CD4-positive, alpha-beta T cell treated with Interleukin-4 for 1 hour (primary cell): ENCODE measurements at places on chromosomes 1 and 21.
A peak's percentile ranks its signal among the peaks of the same experiment; 100 is the strongest.

DNA sequence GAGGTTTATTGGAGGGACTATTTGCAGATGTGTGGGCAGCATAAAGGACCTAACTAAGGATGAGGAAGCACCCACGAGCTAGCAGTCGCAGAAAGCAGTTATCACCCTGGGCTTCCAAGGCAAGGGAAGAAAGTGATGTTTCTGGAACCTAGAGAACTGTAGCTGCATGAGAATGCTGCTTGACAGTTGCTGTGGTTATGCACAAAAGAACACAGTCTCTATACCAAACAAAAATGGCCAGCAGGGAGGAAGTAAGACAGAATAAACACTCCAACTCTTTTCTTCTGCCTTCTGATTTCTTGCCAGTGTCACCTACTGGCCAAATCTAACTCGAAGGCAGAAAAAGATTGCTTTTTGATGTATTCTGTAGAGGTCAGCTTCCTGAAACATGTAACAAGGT lies 190.2 kb downstream of the RASAL2 start:
- DNase-seq = no peak

DNA sequence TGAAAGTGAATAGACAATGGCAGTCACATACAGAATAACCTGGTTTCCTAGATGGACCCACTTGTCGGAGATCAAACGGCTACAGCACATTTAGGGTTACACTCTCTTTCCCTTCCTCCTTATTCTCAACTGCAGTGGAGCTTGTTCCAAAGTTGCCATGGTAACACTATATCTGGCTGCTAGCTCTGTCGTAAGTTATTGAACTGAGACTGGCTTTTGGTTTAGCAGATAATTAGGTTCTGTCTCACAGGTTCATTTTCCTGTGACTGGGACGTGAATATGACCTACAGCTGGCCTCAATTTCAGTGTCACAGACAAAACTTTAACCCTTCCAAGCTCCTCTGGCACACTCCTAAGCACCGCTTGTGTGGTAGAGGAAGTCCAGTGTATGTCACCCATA lies 875.8 kb downstream of the USP25 start:
- no peak for DNase-seq

- no peak for DNase-seq
Observed at GRCh38 chr1:103900005-103900404, 150.3 kb downstream of the AMY1C start.

GRCh38 chr1:52901384-52901783 lies 20.2 kb downstream of the ECHDC2 start:
- DNase-seq = no peak

- DNase-seq = no peak
Observed at GRCh38 chr1:36400514-36400824, 2.8 kb upstream of the LSM10 start.

DNA sequence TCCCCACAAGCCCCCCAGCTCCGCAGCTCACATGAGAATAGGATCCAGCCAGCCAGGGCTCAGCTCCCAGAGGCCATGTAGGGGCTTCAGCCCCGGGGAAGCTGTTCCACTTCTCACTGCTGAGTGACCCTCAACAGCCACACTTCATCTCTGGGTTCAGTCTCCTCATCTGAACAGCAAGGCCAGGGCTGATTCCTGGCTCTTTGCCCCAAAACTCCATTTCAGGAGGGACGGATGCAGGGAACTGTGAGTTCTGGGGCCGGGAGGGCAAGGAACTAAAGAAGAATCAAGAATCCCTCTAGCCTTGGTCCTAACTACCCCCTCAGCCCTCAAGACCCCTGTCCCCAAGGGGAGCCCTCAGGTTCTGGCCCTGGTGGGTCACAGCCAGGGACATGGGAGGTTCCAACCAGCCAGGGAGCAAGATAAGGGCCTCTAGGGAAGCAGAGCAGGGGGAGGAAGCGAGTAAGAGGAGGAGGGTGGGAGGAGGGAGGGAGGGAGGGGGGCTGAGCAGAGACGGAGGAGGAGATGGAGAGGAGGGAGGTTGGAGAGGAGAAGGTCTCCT lies 13.1 kb downstream of the SDC3 start:
- no peak for DNase-seq

DNA sequence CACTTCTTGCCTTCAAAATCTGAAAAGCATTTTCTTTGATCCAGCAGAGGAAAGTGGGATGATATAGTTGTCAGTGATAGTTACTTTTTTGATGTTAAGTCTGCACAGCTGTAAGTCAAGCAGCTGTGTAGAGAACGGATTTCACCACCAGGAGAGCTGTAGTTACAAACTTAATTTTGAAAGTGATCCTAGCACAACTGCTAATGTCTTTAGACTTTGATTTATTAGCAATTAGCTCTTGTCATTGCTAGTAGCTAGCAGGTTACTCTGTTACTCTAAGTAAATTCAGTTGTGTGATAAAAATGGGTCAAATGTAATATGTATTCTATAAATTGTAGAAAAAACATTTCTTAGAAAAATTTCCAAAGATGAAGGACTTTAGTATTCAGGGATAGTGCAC lies 46.0 kb downstream of the ALG6 start:
- DNase-seq = no peak

DNA sequence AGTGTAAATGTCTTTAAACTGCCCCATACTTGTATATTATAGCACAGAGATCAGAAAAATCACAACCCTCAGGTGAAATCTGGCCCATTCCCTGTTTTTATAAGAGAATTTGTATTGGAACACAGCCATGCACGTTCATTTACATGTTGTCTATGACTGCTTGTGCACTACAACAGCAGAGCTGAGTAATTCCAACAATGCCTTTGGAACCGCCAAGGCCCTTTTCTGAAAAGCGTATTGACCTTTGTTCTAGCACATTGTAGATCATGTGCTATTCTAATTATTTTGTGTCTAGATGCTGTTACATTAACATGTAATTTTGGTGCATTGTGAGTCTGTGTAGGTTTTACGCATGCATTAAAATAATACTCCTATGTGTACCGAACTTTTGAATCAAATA lies 339.6 kb downstream of the CHRM3 start:
- no peak for DNase-seq

DNA sequence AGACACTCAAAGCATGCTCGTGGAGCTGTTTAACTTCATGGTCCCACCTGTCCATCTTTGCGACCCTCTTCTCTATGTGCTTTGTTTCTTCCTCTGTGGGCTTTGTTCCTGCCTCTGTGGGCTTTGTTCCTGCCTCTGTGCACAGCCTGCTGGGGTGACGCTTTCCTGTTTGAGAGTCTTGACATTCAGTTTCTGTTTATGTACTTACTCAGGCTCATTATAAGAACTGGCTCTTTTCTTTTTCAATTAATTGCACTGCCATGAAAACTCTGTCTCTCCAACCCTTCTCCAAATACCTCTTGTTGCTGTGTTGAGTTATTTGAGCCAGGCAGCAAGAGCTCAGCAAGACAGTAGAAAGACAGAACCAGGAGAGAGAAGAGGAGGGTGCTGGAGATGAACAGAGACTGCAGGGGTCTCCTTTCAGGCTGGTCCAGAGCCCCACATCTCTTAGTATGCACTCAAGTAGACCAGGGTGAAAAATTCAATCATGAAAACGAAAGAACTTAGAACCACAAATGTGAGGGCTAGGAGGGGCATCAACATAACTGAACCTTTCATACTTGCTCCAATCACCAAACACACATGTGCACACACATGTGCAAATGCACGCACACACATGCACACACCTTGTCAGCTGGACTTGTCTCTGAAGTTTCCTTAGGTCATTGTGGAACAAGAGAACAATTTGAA lies 88.3 kb upstream of the SGIP1 start:
- DNase-seq = peak; percentile 70

DNA sequence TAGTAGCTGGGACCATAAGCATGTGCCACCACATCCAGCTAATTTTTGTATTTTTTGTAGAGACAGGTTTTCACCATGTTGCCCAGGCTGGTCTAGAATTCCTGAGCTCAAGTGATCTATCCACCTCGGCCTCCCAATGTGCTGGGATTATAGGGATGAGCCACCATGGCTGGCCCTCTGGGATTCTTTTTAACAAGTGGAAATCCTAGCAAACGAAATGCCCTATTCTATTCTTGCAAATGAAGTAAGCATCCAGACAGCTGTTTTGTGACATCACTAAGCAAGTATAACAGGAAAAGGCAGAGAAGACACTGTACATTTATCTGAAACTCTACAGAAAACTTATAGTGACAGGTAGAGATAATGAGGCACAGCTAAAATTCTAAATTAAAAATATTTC lies 86.4 kb downstream of the DDAH1 start:
- no peak for DNase-seq

DNA sequence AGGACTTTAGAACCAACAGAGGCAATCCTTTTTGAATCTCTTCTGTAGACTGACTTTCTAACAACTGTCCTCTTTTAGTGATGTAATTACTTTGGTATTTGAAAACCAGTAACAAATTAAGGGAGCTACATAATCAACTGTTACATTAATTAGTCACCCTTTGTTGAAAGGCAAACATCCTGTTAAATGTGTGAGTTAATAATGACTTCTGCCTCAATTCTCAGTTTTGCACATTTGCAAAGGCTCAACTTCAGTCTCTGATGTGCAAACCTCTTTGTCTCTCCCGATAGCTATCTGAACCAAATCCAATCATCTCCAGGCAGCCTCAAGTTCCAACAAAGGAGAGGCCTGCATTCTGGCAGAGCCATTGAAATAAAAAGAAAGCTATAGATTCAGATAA lies 135.4 kb upstream of the C8B start:
- no peak for DNase-seq

DNA sequence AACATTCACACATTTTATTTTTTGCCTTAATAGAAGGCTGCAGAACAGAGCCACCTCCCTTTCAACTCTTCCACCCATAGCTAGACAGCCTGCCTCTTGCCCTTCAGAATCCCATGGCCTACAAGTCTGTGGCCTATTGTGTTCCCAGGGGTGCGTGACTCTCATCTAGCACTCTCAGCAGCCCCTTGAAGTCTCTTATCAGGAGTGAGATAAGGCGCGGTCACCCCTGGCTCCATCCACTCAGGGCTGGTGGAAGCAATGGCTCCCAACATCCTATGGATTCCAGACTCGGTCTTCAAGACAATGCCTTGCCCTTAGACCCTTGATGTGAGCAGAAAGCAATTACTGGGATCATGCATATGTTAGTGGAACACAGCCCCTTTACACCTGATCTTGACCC lies 264.1 kb upstream of the GREM2 start:
- DNase-seq = no peak

GRCh38 chr1:41754540-41754939 lies 164.2 kb downstream of the HIVEP3 start:
- DNase-seq = no peak

- DNase-seq = no peak
Observed at GRCh38 chr1:235050911-235051360, 77.7 kb downstream of the TOMM20 start.

- DNase-seq = no peak
Observed at GRCh38 chr1:204366759-204367158, 7.0 kb upstream of the PLEKHA6 start.

DNA sequence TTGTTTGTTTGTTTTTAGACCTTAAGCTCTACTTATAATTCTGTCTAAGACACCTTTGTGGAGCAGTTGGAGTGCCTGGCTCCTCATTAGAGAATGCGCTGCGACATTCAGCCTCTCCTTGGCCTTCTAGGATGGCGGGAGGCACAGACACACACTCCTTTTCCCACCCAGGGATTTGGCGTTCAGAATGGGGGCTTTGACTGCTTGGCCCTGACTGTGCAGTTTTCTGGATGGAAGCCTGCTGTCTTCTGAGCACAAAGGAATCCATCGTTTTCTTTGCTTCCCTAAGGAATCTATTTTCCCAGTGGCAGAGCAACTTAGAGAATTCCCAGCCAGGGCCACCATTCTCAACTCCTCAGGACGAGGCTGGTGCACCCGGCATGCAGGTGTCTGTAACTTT lies 83.6 kb downstream of the GALNT2 start:
- DNase-seq = no peak

- DNase-seq = no peak
Observed at GRCh38 chr1:5911871-5912271, 80.4 kb downstream of the NPHP4 start.

- DNase-seq = no peak
Observed at GRCh38 chr1:192632188-192632587, 3.8 kb upstream of the RGS13 start.

GRCh38 chr1:27275696-27276095 lies 41.3 kb downstream of the WDTC1 start:
- no peak for DNase-seq

DNA sequence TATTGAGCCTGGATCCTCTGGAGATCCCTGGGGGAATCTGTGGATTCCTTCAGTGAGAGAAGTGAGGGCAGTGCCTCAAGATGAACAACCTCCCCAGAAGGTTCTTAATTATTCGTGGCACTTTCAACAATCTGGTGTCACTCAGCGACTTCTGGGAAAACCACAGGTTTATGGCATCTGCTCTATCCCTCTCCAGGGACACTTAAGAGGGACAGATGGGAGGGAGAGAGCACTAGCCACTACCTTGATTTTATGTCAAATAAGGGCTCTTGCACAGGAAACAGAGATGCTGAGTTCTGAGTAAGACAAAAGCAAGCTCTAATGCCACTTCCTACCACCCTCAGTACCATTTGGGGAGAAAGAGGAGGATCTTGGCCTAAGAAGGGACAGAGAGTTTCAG lies 21.2 kb upstream of the CHI3L1 start:
- no peak for DNase-seq

- no peak for DNase-seq
Observed at GRCh38 chr1:160438317-160438918, 38.1 kb downstream of the VANGL2 start.

GRCh38 chr1:33050221-33051076 lies 13.8 kb upstream of the AK2 start:
- no peak for DNase-seq

GRCh38 chr1:212949771-212950170 lies 570 bp upstream of the VASH2 start:
- no peak for DNase-seq

- no peak for DNase-seq
Observed at GRCh38 chr21:31912501-31912900, 39.7 kb downstream of the HUNK start.

- DNase-seq = no peak
Observed at GRCh38 chr1:212135166-212135565, 99.6 kb downstream of the DTL start.

GRCh38 chr1:213986925-213987250 lies 885 bp upstream of the PROX1 start:
- no peak for DNase-seq

DNA sequence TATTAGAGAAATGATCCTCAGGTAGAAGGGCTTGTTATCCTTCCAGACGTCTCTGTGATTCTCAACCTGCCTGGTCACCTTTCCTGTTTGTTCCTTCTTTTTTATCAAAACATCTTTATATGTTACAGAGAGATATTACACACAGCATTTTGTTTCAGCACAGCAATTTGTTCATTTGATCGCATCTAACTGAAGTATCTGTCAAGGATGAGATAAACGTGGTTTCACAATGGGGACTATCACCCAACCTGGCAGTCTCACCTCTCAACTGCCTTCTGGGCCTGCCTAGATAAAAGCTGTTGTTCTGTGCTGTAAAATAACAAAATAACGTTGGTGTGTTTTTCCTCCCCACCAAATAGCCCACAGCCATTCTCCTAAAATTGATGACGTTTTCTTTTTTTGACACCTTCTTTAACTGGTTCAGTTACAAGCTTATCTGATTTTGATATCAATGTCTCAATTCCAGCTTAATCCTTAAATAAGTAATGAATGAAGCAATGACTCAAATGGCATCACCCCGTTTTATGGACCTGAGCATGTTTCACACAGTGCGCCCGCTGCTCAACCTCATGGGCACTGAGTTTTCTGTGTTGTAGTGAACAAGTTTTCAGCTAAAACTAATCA lies 367.9 kb upstream of the RUNX1 start:
- DNase-seq = no peak
